Stimulated activated CD8-positive, alpha-beta memory T cell treated with anti-CD3 and anti-CD28 coated beads, Interleukin-2, amount 100 ng/mL, for 1 hour (primary cell): ENCODE measurements at places on chromosomes 7 and 10.

GRCh38 chr10:62384057-62384446 is 9.9 kb downstream of the ZNF365 start:
- peak; percentile 14 for DNase-seq

DNA sequence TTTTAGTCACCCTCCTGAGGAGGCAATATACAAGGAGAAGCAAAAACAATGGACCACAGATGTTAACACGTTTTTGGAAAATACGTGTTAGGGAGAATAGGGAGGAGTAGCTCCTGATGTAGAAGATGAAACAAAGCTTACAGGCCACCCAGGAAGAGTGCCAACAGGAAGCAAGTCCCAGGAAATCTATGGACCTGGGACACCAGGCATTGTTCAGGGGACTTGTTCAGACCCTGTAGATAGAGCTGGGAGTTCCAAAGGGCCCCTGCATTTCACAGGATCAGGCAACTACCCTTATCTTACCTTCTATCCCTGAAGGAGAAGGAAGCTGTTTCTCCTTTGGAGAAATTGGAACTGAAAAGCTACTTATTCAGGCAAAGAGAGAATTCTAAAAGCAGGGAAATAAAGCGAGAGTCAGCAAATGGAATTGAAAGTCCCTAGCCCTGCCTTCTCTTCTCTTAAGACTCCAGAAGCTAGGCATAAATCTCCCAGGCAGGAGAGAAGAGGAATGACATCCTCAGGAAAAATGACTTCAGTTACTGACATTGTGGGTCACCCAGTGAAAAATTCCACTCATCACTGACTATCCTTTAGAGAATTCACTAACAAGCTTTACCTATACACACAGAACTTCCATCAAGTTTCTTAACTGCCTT is 77.7 kb upstream of the FAM3C start:
- DNase-seq: no peak

- no peak for DNase-seq
Measured at GRCh38 chr7:21526007-21526406, 16.8 kb upstream of the DNAH11 start.

DNA sequence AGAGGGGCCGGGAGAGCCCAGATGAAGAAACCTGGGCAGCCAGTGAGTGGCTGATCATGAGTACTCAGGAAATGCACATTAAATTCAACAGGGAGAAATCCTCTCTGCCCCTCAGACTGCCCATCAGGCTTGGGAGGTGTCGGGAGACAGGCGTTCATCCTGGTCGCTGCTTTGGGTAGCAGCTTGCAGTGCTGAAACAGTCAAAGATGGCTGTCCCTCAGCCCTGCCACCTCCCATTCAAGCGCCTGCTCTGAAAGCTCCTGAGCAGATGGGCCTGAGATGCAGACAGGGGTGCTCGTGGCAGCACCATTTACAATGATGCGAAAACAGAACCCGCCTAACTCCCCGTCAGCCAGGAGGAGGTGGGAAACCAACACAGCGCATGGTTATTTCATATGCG is 3.6 kb upstream of the JAKMIP3 start:
- no peak for DNase-seq

GRCh38 chr7:24756545-24757352 is 515 bp downstream of the GSDME start:
- DNase-seq: no peak

GRCh38 chr7:30225863-30226613 is 58.4 kb upstream of the ZNRF2 start:
- DNase-seq: no peak

- DNase-seq: no peak
Measured at GRCh38 chr10:7886056-7886455, 67.8 kb downstream of the TAF3 start.

- DNase-seq: no peak
Measured at GRCh38 chr7:107118109-107118900, 50.5 kb upstream of the HBP1 start.

- no peak for DNase-seq
Measured at GRCh38 chr10:90051053-90051452, 349.7 kb downstream of the KIF20B start.

DNA sequence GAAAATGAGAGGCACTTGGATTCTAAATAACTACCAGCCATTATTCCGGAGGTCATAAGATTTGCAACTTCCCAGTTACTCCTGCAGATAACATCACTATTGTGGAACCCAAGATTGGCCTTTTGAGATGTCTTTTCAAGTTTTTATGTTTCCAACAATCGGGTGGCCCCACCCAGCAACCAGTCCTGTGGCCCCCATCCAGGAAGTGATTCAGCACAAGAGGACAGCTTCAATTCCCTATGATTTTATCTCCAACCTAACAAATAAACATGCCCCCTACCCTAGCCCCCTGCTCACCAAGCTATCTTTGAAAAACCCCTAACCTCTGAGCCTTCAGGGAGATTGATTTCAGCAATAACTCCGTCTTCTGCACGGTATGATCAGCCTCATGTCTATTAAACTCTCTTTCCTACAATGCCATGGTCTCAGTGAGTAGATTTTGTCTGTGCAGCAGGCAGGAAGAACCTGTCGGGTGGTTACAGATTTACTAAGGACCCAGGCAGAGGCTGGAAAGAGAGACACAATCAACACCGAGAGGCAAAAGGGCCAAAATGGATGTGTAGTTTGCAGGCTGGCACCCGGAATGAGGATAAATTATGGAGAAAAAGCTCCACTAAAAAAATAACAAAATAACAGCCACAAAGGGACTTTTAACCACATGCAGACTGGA is 83.9 kb upstream of the UNC5B start:
- DNase-seq: no peak

DNA sequence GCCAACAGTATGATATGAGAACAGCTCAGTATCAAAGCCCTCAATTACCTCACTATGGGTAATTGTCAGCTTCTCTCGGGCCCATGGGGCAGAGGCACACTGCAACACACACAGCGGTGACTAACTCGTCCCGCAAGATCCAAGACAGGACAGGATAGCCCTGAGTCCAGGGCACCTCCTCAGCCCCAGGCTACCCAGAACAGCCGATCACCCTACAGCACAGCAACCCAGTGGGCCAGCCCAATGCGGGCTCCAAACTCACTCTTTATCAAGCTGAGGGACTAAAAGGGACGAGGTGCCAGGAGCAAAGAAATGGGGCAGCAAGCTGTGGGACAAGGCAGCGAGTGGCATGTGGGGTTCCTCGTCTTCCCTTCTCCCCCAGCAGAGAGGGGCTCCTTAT is 765.1 kb downstream of the GRID1 start:
- no peak for DNase-seq

DNA sequence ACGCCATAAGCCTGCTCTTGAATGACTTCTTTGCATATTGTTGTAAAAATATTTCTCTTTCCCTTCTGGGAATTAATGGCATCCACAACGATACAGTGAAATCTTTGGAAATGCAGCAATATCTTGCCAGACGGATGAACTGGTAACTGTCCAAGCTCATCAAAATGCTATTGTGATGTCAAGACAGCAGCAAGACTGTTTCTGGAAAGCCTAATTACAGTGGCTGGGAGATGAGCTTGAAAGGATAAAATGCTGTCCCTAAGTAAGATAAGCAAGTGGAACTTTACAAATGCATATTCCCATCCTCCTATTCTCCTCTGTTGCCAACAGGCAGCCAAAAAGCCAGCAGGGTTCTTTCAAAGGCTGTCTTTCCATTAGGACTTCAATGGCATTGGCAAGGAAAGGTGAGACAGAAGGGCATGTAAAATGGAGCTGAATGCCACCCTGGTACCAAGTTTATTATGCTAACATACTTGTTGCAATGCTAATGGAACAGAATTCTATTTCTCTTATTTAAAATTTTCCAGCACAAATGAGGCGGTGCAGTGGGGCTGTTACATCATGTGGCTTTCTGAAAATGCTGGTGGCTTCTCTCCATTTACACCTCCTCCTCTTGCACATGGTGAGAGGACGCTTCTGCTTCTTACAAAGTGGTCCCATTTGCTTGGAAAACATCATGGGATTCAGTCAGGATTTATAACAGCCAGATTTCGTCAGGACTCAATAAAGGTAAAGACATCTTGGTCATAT is 178.3 kb upstream of the PTER start:
- no peak for DNase-seq

- DNase-seq: no peak
Measured at GRCh38 chr7:79282070-79282694, 171.3 kb downstream of the MAGI2 start.

GRCh38 chr7:104839842-104840241 is 174.2 kb upstream of the KMT2E start:
- DNase-seq: no peak

GRCh38 chr10:101230183-101230917 is 1.1 kb upstream of the LBX1 start:
- DNase-seq: no peak

- DNase-seq: no peak
Measured at GRCh38 chr10:3856593-3856992, 71.6 kb upstream of the KLF6 start.

DNA sequence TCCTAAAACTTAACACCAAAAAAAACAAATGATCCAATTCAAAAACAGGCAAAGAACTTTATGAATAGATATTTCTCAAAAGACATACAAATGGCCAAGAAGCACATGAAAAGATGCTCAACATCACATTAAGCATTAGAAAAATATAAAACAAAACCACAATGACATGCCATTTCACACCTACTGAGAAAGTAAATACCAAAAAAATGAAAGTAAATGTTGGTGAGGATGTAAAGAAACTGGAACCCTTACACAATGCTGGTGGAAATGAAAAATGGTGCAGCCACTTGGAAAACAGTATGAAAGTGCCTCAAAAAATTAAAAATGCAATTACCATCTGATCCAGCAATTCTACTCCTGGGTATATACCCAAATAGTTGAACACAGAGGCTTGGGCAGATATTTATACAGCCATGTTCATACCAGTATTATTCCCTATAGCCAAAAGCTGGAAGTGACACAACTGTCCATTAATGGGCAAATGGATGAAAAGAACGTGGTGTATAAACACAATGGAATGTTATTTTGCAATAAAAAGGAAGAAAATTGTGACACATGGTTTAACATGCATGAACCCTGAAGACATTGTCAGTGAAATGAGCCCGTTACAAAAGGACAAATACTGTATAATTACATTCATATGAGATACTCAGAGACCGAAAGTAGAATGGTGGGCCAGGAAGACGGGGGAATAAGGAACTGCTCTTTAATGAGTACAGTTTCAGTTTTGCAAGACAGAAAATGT is 89.0 kb downstream of the JMJD1C start:
- no peak for DNase-seq

DNA sequence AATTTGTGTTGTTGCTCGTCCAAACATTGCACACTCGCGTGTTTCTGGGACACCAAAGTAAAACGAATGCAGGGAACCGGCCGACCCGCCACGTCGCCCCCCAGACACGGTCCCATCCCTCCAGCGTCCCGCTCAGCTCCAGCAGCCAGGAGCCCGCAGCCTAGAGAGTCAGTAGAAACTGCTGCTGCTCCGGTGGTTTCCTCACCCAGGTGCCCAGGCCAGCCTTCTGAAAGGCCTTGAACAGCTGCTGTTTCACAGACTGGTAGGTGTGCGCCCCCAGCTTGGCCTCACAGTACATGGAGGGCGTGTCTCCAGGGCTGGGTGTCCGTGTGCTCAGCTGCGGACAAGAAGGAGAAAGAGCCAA is 126.8 kb downstream of the WDR37 start:
- DNase-seq: no peak

DNA sequence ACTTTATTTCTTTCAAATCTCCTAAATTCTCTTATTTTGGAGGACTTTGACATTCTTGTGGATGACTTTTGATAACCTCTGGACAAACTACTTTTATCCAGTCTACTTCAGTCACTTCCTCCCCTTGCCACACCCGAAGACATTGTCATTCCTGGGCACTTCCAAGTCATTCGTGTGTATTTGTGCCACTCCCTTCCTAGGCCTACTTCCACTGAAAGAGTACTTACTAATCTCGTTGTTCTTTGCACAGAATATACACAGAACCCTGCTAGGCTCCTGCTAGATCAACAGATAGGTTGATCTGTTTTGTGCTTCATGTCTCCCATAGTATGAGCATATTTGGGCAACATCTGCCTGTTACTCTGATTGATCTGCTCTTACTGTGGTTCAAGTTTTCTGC is 355.4 kb downstream of the HGF start:
- DNase-seq: no peak

DNA sequence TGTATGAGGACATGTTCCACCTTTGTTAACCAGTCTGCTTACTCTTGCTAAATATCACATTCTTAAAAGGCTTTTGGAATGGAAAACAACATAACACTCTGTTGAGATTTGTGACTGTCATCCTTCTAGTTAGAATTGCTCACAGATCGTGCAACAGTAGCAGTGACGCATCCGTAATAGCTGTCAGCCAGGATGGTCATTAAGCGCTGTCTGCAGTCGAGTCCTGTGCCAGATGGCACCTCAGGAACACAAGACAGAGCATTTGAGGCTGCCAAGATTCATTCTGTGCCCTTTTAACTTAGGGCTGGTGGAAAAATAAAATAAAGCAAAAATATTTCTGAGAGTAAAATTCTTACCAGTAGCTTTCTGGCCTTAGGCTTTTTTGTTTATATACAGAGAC is 348.6 kb downstream of the ANKRD7 start:
- DNase-seq: no peak

DNA sequence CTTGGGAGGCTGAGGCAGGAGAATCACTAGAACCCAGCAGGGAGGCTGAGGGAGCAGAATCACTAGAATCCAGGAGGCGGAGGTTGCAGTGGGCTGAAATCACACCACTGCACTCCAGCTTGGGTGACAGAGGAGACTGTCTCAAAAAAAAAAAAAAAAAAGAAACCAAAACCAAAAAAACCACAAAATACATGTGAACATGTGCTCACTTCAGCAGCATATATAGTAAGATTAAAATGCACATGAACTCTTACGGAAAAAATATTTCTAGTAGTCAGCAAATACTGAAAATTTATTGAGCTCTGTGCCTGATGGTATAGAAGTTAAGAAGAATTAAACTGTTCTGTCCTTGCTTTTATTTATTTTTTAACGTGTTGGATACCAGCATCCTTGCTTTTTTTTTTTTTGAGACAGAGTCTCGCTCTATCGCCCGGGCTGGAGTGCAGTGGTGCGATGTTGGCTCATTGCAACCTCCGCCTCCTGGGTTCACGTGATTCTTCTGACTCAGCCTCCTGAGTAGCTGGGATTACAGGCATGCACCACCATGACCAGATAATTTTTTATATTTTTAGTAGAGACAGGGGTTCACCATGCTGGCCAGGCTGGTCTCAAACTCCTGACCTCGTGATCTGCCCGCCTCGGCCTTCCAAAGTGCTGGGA is 9.6 kb upstream of the ZNF487 start:
- DNase-seq: no peak

DNA sequence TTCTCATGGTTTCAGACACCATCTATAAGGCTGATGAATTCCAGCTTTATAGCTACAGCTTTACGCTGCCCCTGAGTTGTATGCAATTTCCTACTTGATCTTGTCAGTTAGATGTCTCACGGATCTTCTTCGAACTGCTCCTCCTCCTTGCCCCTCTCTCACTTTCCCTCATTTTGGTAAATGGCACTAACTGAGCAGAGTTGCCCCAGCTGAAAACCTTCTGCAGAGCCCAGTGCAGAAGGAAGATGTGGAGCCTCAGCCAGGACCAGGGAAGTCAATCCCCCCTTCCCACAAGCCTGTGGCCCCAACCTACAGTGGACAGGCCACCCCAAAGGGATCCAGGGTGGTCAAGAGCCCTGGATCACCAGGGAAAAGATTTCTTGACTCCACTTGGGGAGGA is 49.0 kb upstream of the SEPHS1 start:
- DNase-seq: no peak

GRCh38 chr7:115429918-115430317 is 508.0 kb downstream of the MDFIC start:
- no peak for DNase-seq

- no peak for DNase-seq
Measured at GRCh38 chr10:94213001-94213530, 149.7 kb downstream of the NOC3L start.

GRCh38 chr7:151818674-151819519 is 58.0 kb downstream of the PRKAG2 start:
- DNase-seq: no peak
